Left lung (tissue), 14 donors: ENCODE measurements at places on chromosomes 6 and 20.
A peak's percentile ranks its signal among the peaks of the same experiment; 100 is the strongest.

- DNase-seq = no peak
Observed at GRCh38 chr6:82066991-82067411, 180.5 kb downstream of the IBTK start.

GRCh38 chr6:56359201-56359899, 112.0 kb upstream of the COL21A1 start:
- DNase-seq = peak; percentile 69

- no peak for DNase-seq
Observed at GRCh38 chr6:5116243-5116991, 31.3 kb downstream of the PPP1R3G start.

GRCh38 chr6:36075656-36076055, 48.0 kb downstream of the MAPK14 start:
- no peak for DNase-seq

- no peak for DNase-seq
Observed at GRCh38 chr6:24734166-24734565, 15.2 kb upstream of the C6orf62 start.

DNA sequence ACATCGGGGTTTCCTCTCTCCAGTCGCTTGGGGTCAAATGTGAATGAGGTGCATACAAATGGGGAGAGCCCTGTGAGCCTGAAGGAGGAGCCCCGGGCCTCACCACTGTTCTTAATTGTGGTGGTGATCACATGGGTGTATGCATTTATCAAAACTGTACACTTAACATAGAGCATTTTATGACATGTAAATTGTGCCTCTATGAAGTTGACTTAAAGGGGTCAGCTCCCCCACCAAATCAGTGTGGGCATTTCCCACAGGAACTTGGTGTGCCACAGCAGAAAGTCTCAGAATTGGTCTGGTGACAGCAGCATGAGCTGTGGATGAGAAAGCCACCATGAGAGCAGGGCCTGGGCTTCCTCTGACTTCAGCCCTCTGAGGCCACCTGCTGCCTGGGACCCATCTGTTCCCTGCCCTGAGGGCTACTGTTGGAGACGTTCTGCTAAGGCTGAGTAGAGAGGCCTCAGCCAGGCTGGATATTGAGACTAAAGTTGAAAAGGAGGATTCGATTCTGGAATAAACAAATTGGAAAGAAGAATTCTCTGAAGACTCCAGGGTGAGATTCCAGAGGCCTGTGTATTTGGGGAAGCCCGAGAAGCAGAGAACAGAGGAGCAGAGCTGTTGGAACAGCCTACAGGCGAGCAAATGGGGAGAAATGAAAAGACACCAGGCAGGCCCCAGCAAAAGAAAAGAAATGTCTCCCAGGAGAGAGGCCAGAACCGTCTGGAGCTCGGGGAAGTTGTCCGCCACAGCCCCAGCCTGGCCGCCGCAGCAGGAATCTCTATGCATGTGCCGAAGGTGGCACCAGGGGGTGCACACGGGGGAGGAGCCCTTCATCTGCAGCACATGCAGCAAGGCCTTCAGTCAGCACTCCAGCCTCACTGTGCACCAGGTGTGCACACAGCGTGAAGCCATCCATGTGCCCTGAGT, 37.6 kb upstream of the XRN2 start:
- DNase-seq = no peak

GRCh38 chr20:13278812-13279570, 57.9 kb downstream of the ISM1 start:
- no peak for DNase-seq

GRCh38 chr6:14353281-14353680, 235.7 kb downstream of the CD83 start:
- DNase-seq = no peak

DNA sequence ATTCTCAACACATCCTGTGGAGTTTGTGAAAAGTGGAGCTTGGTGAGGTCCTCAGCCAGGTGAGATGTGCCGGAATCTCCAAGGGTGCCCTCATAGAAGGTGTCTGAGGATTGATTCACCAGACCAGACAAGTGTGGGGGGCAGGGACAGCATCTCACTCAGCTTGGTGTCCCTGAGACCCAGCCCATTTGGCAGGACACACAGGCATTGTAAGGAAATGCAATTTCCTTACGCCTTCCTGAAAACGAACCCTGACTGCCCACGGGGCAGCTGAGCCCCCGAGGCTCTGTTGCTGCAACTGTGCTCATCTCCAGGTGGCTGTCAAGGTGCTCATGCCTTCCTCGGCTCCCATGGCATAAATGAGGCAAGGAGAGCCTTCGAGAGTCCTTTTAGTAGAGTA, 33.4 kb downstream of the FOXC1 start:
- DNase-seq = no peak

DNA sequence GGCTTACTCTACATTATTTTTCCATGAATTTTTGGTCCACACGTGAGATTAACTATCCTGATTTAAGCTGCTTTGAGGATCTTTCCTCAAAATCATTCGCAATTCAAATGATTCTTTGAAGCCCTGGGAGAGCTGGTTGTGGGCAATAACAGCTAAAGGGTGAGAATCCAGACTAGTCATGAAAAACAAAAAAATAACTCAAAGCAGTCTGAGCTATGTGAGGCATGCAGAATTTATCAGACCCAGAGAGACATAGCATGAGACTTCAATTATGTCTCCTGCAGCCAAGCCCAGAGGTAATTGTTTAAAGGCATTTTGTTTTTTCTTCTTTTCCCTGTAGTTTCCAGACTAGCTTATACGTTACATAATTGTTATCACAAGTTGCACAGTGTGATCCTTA, 517.3 kb upstream of the PTCHD4 start:
- DNase-seq = no peak

DNA sequence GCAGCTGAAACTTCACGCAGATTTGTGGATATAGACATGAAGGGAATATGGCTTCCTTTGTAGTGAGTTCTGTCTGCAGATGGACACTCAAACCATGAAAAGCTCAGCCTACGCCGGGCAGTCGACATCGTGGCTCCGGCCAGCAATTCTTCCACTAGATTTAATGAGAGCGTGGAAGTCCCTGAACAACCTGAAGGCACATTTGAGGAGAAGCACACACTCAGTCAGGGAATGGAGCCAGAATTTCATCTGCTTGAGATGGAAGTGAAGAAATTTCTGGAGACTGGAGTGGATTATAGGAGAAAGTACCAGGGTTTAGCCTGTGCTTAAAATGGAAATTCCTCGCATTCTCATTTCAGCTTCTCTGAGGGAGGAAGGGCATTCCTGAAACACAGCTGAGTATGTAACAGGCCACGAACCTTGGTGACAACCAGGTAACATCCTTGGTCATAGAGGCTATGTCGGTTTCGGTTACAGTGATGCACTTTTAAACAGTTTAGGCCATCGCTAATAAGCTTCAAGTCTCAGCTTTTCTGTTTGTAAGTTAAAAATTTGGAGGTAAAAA, 80.5 kb upstream of the AGPAT4 start:
- no peak for DNase-seq

DNA sequence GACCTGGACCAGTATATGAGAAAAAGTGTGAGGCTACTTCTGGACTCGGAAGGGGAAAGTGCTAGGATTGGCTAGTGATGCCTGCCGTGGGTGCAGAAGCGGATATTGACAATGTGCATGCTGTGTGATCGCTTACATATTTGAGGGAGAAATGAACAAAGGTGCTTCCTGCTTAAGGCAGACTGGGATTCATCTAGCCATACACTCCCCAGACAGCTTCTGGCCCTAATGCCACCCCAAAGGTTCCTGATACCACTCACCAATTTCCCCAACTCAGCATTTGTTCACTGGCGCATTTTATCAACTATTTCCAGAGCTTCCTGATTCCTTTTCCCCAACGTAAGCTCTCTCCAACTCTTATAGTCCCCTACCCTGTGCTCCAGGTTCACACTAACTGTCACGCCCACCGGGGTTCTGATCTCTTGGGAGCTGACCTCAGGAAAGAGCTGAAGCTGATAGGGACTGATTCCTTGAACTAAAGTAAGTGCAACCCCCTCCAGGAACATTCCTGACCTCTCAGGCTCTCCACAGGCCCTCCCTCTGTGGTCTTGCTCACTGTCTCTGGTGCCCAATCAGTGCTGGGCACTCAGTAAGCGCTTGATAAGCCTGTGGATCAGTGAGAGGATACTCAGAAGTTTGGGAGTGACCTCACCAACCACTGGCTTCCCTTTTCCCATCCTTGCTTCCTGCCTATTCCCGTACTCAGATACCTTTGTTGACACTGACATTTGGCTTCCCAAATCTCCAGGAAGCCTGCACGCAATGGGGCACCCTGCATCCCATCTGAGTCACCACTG, 73.3 kb downstream of the MRPL14 start:
- no peak for DNase-seq

- no peak for DNase-seq
Observed at GRCh38 chr6:101937108-101937507, 543.6 kb downstream of the GRIK2 start.

DNA sequence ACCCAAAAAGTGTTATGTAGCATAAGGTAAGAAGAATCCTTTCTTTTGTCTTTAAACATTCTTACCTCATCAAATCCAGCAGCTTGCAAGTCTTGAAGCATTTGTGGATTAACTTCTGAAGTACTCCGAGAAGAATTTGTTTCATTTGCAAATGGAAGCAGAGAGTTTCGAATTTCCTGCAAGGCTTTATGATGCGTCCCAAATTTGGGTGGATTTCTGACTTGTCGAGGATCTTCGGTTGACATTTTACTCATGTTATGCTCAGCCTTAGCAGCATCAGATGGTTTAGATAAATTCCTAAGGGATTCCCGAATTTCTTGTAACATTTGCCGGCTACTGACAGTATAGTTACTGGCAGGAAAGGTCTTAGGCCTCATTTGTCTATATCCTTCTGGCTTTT, 16.2 kb downstream of the LATS1 start:
- no peak for DNase-seq

DNA sequence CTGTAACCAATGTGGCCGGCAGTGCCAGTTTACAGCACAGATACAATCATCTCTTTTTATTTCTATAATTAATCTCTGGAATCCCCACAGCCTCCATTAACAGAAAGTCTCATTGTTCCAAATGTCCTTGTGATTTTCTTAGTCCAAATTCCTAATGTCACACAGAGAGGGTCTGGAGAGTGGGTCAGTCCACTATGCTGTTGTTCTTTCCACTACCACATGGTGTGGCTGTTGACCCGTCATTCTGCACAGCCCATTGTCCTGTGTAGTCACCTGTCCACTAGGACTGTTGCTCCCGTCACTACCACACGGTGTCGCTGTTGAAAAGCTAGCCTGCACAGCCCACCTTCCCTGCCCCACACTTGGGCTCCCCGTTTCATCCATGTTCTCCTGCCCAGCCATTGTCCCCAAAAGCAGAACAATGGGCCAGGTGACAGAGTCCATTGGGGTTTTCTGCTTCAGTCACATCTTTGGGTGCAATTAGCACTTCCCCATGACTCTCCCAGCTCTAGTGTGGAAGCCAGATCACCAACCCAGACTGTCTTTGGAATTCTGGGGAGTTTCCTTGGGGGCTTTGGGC, 8.6 kb upstream of the LBP start:
- no peak for DNase-seq

DNA sequence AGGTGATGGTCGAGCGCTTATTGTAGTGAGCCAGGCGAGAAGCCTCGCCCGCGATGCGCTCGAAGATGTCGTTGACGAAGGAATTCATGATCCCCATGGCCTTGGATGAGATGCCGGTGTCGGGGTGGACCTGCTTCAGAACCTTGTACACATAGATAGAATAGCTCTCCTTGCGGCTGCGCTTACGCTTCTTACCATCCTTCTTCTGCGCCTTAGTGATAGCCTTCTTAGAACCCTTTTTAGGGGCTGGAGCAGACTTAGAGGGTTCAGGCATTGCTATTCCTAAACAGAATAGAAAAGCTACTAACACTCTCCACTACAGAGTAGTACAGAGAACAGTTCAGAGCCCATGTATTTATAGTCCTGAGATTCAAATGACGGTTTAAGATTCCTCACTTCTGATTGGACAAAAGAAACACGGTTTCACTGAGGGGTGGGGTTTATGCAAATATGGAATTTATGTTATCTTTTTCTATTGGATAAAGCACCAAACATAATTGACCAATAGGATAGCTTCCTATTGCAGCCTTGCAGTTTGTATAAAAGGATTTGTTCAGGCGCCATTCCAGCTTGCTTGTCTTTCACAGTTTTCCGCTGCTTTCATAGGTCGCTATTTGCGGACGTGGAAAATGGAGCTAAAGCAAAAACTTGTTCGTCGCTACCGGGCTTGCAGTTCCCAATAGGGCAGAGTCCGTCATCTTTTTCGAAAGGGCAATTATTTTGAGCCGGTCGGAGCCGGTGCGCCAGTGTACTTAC, 43.7 kb upstream of the HFE start:
- DNase-seq = no peak

DNA sequence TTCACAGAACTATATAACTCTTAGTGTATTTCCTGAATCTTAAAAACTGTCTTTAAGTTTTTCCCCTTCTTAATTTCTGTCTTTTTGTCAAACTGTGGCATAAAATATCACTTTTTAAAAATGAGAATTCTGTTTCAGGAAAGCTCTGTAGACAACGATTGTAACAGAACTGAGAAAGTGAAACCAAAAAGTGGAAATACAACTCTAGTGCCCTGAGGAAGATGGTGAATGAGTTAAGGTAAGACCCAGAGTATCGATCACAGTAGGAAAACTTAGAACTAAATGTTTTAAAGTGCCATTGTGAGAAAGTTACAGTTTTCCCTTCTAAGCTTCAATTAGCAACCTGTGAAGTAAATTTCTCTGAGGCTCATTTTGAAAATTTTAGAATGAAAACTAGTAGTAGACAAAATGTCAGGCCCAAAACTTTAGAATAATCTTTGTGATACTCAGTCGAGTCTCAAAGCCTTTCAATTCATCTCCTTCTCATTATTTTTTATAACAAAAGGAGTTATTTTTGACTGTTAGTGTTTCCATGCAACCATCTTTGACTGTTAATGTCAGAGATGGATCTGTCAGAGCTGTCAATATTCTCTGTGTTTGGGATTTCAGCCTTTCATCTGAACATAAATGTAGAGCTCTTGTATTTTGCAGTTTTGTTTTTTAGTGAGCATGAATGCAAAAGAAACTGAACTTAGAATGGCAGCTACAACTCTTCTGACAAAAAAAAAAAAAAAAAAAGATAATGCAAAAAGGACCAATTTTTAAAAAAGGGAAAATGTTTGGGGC, 19.0 kb upstream of the TRDN start:
- DNase-seq = no peak

DNA sequence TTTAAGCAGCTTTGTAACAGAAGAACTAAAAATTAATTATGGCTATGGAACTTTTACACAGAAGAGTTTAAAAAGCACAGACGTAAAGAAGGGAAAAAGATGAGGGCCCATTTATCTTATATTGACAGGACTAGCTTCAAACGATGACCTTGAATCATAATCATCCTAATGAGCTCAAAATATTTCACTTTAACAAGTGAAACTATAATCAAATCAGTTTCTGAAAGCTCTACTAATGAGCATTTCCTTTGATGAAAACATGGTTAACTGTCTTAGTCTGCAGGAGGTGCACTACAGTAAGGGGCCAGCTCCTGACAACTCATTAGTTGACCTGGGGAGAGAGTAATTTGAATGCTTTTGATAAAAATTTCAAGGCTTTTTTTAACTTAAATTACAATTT, 228.0 kb upstream of the DEFB112 start:
- DNase-seq = no peak

DNA sequence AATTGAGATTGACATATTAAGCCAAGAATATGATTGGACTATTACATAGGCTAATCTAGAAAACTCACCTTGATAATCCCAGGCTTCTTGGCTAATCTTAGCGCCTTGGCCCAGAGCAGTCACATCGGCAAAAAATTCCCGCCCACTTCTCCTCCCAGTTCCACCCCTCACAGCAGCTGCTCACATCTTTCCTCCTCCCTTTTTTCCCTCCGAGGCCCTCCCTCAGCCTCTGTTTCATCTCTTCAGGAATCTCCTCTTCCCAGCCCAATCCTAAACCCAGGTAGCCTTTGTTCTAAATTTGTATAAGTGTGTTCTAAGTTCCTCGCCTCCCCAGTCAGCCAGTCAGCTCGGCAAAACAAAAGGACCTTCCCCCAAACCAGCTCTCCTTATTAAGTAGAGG, 184.3 kb downstream of the PRKN start:
- no peak for DNase-seq
